Upper lobe of right lung (tissue), 1 donor: ENCODE measurements at places on chromosomes 11 and 22.

DNA sequence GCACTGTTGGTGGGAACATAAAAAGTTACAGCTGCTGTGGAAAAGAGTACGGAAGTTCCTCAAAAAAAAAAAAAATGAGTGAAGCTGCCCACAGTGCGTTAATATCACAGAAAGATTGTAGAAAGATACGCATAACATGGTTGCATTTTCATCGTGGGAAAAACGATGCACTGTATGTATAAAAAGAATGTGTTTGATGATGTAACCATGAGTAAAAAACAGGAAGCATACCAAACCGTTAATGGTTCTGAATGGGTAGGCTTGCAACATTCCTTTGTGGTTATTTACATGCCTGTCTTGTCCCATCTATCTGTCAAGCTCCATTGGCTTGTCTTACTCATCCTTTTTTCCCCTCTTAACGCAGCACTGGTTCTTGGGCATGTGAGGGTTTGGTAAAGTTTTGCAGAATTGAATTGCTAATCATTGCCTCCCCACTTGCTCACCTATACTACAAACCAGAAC is 33.8 kb upstream of the DKK3 start:
- DNase-seq = no peak

- DNase-seq = peak; percentile 63
Measured at GRCh38 chr22:47175151-47176025, 412.9 kb downstream of the TBC1D22A start.

- DNase-seq = no peak
Measured at GRCh38 chr22:19775496-19776325, 15.1 kb downstream of the TBX1 start.

DNA sequence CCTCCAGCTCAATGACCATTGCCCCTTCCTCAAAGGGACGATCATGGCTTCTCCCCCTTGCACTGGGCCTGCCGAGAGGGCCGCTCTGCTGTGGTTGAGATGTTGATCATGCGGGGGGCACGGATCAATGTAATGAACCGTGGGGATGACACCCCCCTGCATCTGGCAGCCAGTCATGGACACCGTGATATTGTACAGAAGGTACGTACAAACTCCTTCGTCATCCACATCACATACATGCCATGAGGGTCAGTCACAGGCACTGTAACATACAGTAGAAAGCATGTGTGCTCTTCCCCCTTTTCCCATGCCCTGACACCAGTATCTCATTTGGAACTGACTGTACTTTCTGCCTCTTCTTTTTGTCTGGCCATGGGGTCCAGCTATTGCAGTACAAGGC is 4.0 kb downstream of the TAF10 start:
- DNase-seq = no peak

DNA sequence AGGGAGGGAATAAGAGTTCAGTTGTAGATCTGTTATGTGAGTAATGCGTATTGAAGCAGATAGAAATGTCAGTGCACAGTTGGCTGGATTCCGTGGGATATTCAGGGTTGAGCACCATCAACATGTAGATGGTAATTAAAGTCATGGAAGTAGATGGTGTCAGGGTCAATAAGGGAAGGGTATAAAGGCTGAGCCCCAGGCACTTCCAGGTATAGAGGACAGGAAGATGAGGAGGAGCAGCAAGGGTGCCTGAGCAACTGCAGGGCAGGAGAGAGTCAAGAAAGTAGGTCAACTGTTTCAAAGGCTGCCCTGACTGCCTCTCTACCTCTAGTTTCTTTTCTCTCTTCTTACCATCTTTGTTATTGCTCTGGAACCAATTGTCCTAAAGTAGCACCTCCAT is 85.9 kb downstream of the MICAL2 start:
- no peak for DNase-seq

- no peak for DNase-seq
Measured at GRCh38 chr11:63918507-63919191, 1.7 kb upstream of the RCOR2 start.

GRCh38 chr11:112343368-112344039 is 82.8 kb upstream of the PLET1 start:
- no peak for DNase-seq

DNA sequence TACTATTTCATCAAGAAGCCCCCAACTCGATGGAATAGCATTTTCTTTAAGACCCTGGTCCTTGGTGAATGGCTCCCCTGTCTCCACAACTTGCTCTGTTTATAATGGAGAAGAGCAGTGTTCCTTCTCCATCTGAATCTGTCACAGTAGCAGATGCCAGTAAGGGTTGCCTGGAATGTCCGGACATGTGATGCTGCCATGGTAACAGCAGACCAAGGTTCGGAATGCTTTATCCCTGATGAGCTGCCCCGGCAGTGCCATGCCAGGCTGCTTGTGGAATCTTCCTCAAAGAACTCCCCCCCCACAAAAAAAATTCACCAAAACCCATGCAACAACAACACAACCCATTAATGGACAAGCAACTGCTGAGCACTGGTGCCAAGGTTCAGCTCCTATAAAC is 72.5 kb downstream of the KCNC1 start:
- no peak for DNase-seq

DNA sequence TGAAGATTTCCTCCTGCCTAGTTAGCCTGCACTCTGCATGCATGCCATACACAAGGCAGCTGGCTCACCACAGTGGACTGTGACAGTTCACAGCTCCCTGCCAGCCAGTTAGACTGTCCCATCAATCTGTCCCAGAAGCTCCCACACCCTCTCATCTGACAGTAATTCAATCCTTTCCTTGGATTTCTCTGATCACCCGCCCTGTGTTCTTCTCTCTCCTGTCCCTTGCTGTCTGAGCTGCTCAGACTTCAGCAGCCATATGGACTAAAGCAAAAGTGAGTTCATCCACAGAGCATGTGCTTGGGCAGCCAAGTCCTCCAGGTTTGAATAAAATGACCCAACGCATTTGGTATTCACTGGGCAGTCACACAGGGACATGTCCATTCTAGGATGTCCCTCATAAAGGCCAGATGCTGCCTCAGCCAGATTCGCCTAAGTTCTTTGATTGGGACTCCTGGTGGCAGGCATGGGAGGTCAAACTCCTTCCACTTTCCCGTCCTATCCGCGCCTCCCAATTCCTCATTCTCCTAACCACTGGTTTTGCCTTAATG is 54.5 kb upstream of the ZBTB44 start:
- DNase-seq = no peak

DNA sequence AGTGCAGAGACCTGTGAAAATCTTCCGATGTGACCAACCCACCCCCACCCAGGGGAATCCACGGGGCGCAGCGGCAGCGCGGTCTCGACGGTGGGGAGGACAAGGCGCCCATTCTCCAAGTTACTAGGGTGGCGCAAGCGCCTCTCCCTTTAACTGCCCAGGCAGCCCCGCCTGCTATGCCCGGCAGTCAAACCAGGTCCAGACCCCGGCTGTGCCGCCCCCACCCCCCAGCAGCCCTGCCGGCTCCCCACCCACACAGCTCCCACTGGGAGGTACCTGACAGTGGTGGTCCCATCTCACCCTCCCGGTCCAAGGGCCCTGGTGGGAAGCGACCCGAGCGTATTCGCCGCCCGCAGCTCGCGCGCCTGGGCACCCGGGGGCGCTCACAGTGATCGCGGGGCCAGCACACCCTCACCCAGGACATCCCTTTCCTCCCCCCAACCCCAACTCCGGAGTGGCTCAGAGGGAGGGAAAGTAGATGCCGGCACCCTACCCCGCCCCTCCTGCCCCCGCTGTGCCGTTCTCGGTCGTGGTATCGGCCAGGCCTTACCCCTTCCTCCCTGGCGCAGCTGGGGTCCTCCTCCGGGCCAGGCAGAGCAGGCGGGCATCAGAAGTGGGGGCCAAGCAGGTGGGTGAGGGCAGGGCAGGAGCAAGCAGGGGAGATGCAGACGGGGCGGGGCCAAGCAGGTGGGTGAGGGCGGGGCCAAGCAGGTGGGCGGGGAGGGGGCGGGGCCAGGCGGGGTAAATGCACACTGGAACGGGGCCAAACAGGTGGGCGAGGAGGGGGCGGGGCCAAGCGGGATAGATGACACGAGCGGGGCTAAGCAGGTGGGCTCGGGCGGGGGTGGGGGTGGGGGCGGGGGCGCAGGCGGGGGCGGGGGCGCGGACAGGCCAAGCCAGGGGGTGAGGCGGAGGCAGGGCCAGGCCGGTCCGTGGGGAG is at the start of gene TRPM5:
Gene TRPM5, minus strand, starts transcription at position 634 of the 940 bp plus-strand sequence. CDS start 21,478 bp downstream, outside the sequence.
- DNase-seq = peak; percentile 73

DNA sequence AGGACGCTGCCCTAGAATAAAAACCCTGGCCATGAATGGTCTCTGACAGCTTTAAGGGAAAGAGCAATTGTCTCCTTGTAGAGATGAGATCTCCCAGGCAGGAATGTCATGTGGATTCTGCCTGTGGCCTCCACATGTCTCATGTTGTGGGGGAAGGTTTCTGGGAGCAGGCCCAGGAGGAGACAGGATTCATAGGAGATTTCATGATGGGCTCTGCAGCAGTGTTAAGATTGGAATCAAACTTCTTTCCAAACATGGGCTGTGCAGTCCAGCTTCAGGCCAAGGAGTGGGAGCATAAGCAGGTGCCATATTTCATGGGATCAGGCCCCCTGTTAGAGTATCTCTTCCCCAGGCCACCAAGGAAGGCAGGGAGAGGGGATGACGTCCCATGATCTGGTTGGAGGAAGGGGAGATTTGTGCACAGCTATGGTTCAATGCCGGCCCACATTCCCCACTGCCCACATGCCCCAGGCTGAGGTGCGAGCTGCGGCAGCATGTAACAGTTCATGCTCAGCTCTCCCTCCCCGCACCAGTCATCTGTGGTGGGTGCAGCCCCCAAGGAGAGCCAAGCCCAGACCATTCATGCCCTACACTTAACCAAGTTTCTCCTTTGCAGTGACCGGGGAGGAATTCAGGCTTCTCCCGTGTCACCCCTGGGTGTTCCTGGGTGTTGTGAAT is 42.5 kb downstream of the LMO1 start:
- DNase-seq = peak; percentile 51

DNA sequence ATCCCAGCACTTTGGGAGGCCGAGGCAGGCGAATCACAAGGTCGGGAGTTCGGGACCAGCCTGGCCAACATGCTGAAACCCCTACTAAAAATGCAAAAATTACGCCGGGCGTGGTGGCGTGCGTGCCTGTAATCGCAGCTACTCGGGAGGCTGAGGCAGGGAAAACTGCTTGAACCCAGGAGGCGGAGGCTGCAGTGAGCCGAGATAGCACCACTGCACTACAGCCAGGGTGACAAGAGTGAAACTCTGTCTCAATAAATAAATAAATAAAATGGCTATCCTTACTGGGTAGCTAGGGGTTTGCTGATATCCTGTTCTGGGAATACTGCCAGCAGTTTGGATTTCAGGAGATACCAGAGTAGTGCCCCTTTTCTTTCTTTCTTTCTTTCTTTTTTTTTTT is 2.4 kb upstream of the RBM14 start:
- no peak for DNase-seq

GRCh38 chr11:126492331-126493082 is 137.0 kb downstream of the ST3GAL4 start:
- DNase-seq = peak; percentile 46

GRCh38 chr22:33000342-33001280 is 57.6 kb downstream of the SYN3 start:
- peak; percentile 80 for DNase-seq

- no peak for DNase-seq
Measured at GRCh38 chr22:19353363-19354131, 62.0 kb upstream of the CLTCL1 start.

- no peak for DNase-seq
Measured at GRCh38 chr11:124421043-124421442, 3.6 kb downstream of the OR8B4 start.

DNA sequence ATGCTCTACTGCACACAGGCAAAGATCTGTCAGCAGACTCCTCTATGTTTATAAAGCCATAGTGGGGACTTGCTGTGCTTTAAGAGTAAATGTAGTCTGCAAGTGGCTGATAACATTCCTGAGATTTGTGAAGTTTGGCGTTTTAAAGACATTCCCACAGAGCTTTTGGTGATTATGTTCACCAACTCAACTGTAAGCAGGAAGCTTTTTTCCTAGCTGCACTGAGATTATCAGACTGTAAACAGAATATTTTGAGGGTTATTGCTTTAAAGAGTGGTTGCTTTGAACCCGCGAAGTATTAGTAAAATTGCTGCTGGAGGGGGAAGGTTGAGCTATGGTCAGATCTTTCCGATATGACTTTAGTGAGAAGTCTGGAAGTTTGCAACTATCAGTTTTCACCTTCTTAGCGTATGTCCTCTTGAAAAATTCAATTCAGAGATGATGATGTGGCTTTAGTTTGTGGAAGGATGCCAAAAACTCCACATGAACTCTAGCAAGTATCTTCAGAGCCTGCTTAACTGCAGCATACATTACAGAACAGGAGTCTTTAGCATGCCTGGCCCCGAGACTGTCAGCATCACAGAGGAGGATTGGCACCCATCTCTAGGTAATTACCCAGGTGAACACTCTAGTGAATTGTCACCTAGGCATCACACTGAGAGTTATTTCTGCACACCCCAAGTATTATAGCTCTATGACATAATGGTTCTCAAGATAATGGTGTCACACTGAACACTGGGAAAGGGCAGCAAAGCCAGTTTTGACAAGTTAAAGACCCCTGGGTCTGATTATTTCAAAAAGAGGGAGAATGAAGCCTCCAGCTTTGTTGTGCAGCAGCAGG is 89.9 kb downstream of the MTNR1B start:
- no peak for DNase-seq

- DNase-seq = no peak
Measured at GRCh38 chr22:50062509-50063135, 4.5 kb upstream of the TTLL8 start.

DNA sequence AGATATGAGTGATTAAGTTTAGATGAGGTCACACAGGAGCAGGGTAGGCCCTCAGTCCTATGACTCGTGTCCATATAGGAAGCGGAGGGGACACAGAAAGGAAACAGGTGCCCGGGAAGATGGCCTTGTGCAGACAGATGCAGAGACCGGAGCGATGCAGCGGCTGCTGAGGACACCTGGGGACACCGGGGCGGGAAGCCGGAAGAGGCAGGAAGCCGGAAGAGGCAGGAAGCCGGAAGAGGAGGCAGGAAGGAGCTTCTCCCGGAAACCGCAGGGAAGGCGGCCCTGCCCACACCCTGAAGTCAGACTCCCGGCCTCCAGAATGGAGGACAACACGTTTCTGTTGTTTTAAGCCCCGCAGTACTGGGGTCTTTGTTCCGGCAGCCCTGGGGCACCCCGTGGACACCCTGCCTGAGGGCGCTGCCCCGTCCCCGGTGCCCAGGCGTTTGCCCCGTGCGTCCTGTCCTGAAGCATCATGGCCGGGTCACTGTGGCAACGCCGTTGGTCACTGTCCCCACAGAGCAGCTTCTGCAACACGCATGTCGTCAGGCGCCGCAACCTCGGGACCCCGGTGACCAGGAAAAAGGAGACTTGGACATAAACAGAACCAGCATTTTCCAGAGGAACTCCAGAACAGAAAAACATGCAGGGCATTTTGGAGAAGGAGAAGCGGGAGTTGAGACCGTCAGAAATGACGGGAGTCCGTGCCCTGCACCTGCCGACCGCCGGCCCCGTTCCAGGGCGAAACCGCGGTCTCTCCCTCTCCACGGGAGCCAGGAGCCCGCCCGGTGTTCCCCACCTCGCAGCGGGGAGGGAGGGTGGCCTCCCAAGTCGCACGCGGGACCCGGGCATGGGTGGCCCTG is 103.4 kb downstream of the BRD1 start:
- DNase-seq = peak; percentile 65

DNA sequence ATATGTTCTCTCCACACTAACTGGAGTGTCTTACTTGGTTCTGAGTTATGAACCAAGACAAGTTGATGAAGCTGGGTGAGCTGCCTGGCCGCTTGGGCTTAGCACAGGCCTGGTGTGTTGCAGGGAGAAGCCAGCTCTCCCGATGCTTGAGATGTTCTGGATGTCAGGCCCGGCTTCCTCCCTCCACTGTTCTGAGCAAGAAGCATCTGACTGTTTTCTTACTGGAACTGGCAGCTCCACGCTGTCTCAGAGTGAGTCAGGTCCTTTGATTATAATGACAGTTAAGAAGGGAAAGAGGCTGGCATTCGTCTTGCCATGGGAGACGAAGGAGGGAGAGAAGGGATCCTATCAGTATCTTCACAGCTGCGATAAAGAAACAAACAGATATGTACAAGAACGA is 46.5 kb upstream of the CRTAM start:
- DNase-seq = no peak
